ENCODE measurements at places on chromosomes 11 and 22.

DNA sequence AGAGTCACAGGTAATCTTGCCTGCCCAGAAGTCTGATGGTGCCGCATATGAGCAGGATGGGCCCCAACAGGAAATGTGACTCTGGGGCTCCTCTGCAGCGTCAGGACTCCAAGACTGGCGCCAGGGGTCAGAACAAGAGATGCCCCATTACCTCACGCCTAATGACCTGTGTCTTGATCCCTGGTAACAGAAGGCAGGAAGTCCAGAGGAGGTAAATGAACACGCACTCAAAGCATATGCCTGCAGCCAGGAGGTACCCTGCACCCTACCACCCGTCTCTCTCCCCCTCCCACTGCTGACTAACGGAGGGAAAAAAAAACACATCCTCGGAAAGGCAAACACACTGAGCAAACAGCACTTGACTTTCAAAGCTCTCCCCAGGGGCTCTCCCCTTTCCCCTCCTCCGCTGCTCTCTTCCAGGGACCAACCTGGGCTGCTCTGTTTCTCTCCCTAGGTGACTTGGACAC is 37.3 kb downstream of the ABCC8 start:
- DNase-seq: no peak

GRCh38 chr11:100575860-100576717 is 111.0 kb upstream of the ARHGAP42 start:
- no peak for DNase-seq

GRCh38 chr22:48955351-48956311 is 872.0 kb downstream of the BRD1 start:
- DNase-seq: no peak

DNA sequence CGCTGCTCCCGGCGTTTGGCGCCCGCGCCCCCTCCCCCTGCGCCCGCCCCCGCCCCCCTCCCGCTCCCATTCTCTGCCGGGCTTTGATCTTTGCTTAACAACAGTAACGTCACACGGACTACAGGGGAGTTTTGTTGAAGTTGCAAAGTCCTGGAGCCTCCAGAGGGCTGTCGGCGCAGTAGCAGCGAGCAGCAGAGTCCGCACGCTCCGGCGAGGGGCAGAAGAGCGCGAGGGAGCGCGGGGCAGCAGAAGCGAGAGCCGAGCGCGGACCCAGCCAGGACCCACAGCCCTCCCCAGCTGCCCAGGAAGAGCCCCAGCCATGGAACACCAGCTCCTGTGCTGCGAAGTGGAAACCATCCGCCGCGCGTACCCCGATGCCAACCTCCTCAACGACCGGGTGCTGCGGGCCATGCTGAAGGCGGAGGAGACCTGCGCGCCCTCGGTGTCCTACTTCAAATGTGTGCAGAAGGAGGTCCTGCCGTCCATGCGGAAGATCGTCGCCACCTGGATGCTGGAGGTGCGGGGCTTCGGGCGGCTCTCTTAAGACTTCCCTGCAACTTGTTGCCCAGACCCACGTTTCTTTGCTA is at the start of gene CCND1:
Gene CCND1 (plus strand): TSS at position 162 of the 587 bp plus-strand sequence. CDS start 158 bp downstream, at position 320.
- no peak for DNase-seq

- DNase-seq: no peak
These were observed 17.6 kb upstream of the GRK2 start for GRCh38 chr11:67248653-67249052.

DNA sequence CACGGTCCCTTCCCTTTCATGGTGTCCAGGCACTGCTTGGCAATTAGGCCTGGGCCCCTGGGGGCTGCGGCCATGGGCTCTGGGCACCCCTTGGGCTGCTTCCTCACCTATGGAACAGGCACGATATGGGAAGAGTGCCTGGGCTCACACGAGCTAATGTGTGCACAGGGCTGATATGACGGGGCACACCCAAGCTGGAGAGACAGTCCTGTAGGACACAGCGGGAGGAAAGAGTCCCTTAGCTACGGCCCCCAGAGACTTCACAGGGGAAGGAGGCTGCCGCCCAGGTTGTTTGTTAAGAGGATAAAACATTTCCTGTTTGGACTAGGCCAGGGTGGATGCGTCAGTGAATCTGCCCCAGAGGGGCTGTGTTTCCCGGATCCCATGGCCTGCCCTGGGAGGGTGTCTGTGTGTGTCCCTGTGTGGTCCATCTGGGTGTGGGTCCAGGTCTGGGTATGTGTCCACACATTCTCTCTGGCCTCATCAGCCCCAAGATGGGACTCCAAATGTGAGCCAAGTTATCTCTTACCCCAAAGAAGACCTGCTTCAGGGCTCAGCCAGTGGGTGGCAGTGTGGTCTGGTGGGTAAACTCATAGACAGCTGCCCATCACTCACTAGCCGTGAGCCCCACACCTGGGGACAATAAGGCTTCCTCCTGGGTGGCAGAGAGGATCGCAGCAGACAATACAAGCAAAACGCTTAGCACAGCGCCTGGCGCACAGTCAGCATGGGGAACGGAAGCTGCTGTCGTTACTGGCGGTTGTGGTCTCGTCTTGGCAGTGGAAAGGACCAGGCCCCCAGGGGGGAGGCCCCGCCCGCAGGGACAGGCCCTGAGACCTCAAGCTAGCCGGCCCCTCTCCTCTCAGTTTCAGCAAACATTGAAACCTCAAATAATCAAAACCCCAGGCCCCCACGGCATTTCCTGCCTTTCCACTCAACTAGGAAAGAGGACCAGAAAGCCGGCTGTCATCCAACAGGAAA is 3.2 kb upstream of the EMID1 start:
- no peak for DNase-seq

- no peak for DNase-seq
These were observed 17.4 kb upstream of the ACR start for GRCh38 chr22:50720301-50721256.

- no peak for DNase-seq
These were observed 986.5 kb downstream of the TBC1D22A start for GRCh38 chr22:47748957-47749356.

- DNase-seq: no peak
These were observed 19.6 kb downstream of the ELP4 start for GRCh38 chr11:31529189-31529588.

DNA sequence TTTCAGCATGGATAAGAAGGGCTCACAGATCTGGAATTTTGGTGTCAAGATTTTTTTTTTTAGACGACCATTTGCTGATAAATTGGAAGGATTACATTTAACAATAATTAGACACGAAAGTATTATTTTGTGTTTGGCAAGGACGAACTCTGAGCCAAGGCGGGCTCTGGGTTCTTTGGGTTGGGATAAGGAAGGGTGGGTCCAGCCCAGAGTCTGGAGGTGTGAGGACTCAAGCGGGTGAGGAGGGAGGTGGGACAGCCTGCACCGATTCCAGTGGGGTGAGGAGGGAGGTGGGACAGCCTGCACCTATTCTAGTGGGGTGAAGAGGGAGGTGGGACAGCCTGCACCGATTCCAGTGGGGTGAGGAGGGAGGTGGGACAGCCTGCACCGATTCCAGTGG is 4.1 kb downstream of the B3GAT1 start:
- DNase-seq: no peak

DNA sequence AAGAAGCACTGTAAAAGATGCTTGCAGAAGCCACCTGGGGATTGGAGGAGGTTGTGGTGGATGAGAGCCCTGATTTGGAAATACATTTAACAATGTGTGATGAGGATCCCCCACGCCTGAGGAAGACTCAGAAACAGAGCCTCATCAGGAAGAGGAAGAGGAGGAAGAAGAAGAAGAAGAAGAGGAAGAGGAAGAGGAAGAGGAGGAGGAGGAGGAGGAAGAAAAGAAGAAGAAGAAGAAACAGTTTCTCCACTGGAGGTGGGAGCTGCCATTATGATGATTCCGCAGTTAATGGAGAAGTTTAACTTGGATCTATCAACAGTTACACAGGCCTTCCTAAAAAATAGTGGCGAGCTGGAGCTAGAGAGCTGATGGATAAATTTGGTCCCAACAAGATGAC is 50.1 kb downstream of the CECR2 start:
- DNase-seq: no peak

DNA sequence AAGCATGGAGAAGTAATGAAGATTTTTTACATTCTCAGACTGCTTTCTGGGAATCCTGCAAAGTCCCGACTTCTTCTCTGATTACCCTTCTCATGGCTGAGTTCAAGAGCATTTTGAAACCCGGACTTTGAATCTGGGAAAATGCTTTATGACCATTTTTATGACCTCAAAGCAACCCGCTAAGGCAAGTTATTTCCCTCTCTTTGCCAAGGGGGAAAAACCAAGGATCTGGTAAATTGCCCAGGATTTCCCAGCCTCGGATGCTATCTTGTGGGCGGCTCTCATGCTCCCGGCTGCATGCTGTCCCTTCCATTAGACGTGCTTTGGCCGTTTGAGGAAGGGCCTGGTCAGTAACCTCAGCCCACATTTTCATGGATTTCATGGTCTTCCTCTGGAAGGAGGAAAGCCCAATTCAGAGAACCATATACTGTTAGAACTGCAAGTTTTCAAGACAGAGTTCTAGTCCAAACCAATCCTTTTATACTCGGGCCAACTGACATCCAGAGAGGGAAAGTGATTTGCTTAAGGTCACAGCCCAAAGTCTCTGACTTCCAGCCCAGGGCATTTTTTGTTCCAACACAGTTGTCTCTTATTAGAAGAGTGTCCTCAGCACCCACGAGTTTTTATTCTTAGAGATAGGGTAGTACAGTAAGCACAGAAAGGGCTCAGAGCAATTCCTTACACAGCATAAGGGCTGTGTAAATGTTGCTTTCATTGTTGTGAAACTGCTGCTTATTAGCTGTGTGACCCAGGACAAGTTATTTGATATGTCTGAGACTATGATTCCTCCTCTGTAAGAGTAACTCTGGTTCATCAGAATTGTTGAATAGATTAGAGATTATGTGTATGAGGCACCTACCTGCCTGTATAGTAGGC is 77.4 kb downstream of the NAV2 start:
- DNase-seq: no peak

- DNase-seq: no peak
These were observed 49.0 kb downstream of the MUC15 start for GRCh38 chr11:26522912-26523610.

DNA sequence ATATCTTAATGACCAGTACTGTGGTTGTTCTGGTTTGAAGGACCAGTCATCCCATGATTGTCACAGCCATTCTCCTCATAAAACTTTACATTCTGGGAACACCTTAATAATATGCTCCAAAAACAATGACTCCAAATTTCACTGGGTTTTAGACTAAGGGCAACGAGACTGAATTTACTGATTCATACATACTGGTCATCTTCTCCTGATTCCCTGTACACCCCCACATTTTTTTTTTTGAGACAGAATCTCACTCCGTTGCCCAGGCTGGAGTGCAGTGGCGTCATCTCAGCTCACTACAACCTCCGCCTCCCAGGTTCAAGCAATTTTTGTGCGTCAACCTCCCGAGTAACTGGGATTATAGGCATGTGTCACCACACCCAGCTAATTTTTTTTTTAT is 78.9 kb downstream of the GAB2 start:
- DNase-seq: no peak

DNA sequence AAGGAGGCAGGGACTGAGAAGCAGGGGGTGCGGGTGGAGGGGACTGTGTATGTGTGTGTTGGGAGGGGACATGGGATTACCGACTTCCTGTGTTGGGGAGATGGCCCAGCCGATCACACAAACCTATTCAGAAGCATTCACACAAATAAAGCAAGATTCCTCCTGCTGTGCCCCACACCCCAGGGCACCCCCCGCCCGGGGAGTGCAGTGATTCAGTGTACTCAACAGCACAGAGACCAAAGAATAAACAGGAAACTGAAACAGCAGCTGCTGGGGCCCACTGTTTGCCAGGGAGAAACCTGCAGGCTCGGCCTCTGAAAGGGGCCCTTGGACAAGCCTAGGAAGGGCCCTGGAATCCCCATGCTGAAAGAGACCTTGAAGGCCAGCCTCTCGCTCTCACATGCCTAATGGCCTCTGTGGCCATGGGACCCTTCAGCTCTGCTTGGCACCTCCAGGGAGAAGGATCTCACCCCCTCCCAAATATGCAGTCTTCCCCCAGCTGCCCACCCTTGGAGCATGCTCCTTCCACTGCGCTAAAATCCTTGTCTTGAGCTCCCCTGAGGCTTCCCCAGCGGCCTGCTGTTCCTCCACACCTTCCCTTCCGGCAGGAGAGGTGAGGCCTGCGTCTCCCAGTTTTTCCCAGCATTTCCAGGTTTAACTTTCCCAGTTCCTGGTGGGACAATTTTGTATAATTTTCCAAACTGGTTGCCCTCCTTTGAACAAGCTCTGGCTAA is 72.9 kb downstream of the CSNK2A3 start:
- DNase-seq: no peak

GRCh38 chr11:112016765-112017376 is 8.3 kb upstream of the DLAT start:
- no peak for DNase-seq

GRCh38 chr11:68651985-68652682 is 32.2 kb upstream of the GAL start:
- no peak for DNase-seq

GRCh38 chr11:12689029-12689755 is 15.0 kb downstream of the TEAD1 start:
- DNase-seq: no peak

DNA sequence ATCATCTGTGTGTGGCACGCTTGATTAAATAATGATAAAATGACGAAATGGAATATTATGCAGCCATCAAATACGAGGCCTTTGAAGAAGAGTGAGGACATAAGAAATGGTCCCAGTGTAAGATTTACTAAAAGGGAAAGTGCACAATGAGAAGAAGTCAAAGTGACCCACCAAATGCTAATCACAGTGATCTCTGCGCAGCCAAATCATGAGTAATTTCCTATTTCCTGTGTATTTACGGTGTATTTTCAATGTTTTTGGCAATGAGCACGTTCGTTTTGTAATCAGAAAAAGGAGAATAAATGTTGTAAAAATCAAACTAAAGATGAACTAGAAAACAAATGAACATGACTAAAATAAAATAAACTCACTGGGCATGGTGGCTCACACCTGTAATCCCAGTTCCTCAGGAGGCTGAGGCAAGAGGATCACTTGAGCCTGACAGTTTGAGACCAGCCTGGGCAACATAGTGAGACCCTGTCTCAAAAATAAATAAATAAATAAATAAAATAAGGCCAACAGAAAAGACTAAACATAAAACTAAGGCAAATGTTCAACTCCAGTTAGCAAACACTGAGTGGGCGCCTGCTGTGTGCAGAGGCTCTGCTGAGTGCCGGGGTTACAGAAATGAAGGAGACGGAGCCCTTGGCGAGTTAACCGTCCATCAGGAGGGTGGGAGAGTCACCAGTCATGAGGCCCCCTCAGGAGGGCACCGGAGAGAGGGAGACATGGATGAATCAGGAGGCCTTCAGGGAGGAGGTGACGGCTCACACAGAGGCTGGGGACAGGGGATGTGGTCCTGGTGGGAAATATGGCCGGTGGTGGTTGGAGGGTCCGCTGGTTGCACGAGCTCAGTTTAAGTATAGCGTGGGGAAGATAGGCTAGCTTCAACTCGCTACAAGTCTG is 26.0 kb upstream of the CBX7 start:
- DNase-seq: no peak

Data from stimulated activated CD4-positive, alpha-beta T cell treated with anti-CD3 and anti-CD28 coated beads, Interleukin-15, amount 100 ng/mL, for 1 hour (primary cell).